ENCODE measurements at places on chromosomes 12 and 14.

- DNase-seq: no peak
Measured at GRCh38 chr14:90042496-90043252, 19.1 kb upstream of the KCNK13 start.

DNA sequence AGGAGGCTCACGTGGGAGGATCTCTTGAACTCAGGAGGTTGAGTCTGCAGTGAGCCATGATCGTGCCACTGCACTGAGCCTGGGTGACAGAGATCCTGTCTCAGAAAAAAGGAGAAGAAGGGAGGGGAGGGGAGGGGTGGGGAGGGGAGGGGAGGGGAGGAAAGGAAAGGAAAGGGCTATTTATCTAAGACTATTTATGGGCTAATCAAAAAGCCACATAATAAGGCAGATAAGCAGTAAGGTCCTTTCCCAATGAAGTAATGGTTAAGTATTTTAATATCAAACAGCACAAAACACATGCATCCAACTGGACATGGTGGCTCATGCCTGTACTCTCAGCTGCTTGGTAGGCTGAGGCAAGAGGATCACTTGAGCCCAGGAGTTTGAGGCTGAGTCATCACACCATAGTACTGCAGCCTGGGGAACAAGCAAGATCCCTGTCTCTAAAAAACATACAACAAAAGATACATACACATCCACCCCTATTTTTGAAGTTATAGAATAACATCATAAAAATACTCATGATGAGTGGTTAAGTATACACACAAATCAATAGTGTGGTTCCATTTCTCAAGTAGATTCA is 9.7 kb downstream of the PAWR start:
- DNase-seq: no peak

- DNase-seq: no peak
Measured at GRCh38 chr14:61147381-61147821, 133.7 kb downstream of the TMEM30B start.

GRCh38 chr12:70467918-70468733 is 102.0 kb downstream of the KCNMB4 start:
- no peak for DNase-seq

DNA sequence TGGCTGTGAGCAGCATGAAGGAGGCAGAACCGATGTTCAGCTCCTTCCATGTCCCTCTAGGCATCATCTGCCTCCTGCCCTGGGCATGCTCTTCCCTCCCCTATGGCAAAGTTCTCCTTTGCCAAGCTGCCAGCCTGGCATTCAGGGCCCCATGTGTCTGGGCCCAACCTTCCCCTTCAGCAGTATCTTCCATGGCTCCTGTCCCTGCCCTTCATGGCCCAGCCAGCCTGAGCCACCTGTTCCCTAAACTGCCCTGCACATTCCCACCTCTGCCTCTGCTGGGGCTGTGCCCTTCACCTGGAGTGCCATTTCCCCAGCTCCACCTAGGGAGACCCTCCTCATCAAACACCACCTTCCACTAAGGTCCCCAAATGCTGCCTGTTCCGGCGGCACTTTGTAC is 74.0 kb upstream of the TCL1A start:
- no peak for DNase-seq

DNA sequence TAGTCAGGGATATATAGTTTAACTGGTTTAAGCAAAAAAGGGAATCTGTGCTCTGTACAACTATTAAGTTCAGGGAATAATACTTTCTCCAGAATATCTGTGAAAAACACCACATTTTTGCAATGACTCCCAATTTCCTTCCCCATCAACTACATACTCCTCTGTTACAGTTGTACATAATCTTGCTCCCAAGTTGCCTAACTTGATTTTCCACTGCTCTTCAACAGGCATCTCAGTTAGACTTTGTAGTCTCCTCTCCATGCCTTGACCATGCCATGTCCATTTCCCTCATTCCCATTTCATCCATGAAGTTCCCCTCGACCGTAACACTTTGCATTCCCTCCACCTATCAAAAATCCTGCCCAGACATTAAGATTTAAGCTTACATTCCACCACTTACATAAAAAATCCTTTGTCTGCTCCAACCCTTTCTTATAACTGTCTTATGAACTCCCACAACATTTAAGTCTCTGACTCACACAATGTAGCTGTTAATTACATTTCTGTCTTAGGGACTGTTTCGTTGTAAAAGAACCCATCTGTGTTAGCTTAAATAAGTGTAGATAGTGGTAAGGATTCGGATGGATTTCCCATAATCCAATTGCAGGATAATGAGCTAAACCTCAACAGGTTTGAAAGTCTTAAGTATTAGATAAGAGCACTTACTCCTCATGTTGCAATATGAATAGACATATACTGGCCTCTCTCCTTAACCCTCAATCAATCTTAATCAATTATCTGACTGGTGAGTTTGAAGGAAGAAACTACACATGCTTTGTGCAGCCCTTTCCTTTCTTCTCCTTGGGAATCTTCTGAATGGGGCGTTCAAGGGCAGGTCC is 156.5 kb downstream of the PAWR start:
- no peak for DNase-seq

DNA sequence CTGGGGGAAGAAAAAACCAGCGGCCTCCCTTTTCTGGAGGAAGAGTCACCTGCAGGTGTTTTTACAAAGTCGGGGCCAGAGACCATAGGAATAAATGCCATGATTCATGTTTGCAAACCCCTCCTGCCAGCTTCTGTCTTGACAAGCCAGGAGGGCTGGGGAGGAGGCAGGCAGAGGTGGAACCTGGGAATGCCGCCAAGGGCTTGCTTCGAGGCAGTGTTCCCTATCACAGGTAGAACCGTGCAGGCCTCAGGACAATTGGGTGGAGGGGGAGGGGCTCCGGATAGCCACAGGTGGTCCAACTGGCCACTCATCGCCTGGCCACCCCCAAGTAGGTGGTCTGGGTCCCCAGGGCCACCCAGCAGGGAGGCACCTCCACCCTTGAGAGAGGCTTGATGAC is 14.2 kb upstream of the DLK1 start:
- DNase-seq: no peak

- DNase-seq: no peak
Measured at GRCh38 chr14:96960598-96961116, 163.5 kb downstream of the VRK1 start.

GRCh38 chr12:49197256-49197655 is 8.4 kb upstream of the TUBA1A start:
- no peak for DNase-seq

GRCh38 chr12:28794211-28794610 is 354.9 kb upstream of the FAR2 start:
- no peak for DNase-seq

DNA sequence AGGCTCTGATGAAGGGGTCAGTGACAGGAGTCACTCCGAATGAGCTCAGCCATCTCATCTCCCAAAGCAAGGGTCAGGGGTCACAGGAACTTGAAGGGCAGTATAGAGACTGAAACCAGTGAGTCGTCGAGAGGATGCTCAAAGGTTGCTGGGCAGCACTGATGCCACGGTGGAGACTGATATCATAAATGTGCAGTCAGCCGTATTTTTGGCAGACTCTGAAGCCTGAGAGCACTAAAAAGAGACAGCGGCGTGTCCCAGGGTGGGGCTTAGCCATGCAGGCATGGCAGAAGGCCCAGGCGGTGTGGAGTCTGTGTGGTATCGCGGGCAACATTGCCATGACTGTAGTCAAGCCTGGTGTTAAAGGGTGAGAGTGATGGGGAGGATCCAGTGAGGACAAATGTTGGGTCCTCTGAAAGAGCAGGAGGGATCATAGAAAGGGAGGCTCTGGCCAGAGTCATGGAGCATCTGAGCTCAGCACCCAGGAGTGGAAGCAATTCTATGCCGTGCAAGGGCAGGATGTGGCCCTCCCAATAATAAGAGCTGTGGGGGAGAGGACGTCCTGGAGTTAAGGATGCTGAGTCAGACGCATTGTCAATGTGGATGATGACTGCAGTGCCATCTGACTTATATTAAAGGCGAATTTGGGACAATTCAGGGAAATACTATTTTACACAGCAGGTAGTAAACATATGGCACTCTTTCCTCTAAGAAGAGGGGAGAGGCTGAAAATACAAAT is 241.2 kb upstream of the FKBP4 start:
- DNase-seq: no peak

DNA sequence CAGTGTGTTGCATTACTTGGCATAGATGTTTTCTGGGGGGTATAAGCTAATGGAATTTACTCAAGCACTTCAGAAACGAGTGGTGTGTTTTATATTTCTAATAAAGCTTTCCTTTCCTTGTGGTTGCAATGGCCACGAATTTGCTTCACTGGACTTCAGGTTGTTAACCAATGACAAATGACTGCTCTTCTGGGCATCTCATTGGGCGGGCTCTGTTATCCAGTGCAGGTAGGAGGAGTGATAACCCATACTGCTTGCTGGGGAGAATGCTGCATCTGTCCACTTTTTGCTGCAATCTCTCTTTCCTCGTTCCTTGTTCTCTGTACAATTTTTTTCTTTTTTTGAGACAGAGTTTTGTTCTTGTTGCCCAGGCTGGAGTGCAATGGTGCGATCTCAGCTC is 80.0 kb upstream of the RPH3A start:
- no peak for DNase-seq

DNA sequence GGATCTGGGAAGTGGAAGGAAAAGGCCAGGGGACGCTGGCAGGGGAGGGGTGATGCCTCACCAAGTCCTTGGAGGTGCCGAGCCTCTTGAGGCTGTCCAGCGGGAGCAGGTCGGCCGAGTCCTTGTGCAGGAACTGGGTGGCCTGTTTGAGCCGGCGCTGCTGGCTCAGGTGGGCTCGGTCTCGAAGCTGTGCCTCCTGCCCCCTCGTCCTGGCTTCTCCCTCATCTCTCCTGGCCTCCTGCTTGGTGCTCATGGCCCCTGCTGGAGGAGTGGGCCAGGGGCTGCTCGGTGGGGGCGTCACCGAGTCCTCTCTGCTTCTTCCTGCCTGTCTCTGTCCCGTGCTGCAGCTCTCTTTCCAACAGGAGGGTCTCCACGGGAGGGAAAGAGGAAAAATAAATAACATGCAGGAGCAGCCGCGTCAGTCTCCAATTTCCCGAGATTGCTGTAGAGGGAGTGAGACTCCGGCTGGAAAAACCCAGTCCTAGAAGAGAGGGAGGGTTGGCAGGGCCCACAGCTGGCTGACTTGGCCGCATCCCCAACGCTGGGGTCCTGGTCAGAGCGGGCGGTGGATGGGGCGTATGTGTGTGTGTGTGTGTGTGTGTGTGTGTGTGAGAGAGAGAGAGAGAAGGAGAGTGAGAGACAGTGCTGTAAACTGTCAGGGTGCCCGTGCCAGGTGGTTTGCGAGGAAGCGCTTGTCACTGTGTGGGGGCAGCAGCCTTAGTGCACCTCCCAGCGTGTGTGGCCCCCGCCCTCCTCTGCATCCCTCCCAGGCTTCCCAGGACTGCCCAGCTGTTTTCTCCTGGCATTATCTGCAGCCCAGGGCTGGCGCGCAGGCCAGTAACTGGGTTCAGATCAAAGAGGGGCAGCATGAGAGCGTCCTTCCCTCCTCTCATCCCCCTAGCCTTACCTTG is at the start of gene NRIP2:
Gene NRIP2 (minus strand): TSS at position 455 of the 911 bp plus-strand sequence. CDS start 52 bp downstream, at position 403.
- DNase-seq: no peak

DNA sequence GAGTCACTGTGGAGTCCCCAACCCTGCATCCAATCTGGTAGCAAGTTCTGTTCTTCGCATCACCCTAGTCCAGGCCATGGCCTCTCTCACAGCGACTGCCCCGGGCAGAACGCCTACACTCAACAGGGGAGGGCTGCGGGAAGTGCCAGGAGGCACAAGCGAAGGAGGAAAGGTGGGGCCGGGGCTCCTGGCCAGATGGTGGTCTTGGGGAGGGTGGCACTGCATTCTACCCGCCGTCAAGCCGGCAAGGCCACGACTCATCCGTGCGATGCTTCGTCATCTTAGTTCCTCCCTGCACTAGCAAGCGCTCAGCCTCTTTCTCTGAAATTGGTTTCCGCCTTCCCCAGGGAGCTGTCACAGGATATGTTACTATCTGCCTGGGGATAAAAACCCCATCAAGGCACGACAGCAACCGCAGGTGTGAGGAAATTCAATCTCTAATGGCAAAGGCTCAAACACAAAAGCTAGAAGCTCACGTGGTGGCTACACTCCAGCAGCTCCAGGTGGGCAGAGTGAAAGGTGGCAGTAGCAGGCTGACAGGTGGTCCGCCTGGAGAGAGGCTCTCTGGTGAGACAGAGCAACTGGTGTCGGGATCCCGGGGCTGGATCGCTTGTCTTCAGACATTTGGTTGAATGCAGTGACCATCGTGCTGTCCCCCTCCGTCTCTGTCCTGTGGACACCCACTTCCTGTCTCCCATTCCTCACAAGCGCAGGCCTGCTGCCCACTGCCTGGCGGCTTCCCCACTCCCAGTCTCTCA is 34.1 kb downstream of the ACADS start:
- DNase-seq: no peak

DNA sequence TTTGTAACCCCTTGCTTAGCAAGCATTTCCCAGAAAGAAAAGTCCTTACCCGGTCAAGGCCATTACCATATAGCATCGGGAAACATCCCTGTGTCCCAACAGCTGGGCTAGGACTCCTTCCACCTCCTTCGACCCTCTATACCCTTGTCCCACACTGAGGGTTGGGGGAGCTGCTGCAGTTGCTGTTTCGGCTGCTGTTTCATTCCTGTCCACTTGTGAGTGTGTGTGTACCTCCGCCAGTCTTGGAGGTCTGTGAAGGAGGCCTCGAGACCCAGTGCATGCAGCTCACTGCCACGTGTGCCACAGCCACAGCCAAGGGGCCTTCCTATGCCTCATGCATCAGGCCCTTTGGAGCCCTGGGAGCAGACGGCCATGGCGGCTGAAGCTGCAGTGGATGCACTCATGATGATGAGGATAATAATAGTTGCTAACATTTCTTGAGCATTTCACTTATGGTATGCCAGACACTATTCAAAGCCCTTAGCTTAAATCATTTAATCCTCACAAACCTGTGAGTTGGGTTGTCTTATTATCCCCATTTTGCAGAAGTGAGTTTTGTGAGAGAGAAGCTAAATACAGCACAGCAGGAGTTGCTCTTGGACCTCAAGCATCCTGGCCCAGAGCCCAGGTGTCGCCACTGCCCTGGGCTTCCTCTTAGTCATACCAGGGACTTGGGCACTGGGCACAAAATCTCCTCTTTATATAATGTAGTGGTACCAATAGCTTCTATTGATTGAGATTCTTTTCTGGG is 156.5 kb downstream of the PRKCH start:
- no peak for DNase-seq

GRCh38 chr12:54378796-54379397 is 5.6 kb downstream of the ZNF385A start:
- no peak for DNase-seq

All from activated naive CD4-positive, alpha-beta T cell treated with Interleukin-2 at 50 U/mL for 16 hours (primary cell).